ENCODE measurements at places on chromosomes 1 and 21. TPM values are rescaled to one million over a fixed set of nuclear protein-coding genes. Genes with fewer than 3 reads are reported as not detected.

The OR2T6 gene
- total RNA-seq, result not detected

The FRRS1 gene
- 30.7 TPM for total RNA-seq

The TNFSF18 gene
- total RNA-seq, result 2.0 TPM

The KRTAP26-1 gene
- not detected for total RNA-seq

The TRIM62 gene
- total RNA-seq, result 3.9 TPM

The SELP gene
- 5.3 TPM for total RNA-seq

The LCE3E gene
- 4.3 TPM for total RNA-seq

The SAMD11 gene
- total RNA-seq, result 0.52 TPM

The RNF19B gene
- total RNA-seq, result 45.3 TPM

The CYP4A11 gene
- not detected for total RNA-seq

The HES3 gene
- total RNA-seq, result not detected

The CTTNBP2NL gene
- total RNA-seq, result 35.1 TPM

The OR2T10 gene
- not detected for total RNA-seq

The INAVA gene
- 54.8 TPM for total RNA-seq

The PRAMEF8 gene
- not detected for total RNA-seq

The DONSON gene
- 8.2 TPM for total RNA-seq

The DPT gene
- 0.56 TPM for total RNA-seq

The GPR37L1 gene
- 0.12 TPM for total RNA-seq

The S100A7 gene
- total RNA-seq, result 5,647 TPM

The CRYBG2 gene
- total RNA-seq, result 111 TPM

The CCDC17 gene
- total RNA-seq, result 2.5 TPM

The INKA2 gene
- 2.7 TPM for total RNA-seq

The OR2L3 gene
- not detected for total RNA-seq

The ELAPOR1 gene
- 1.9 TPM for total RNA-seq

The OR2G6 gene
- not detected for total RNA-seq

The AADACL3 gene
- total RNA-seq, result not detected

The CFAP141 gene
- total RNA-seq, result not detected

The FCMR gene
- 2.9 TPM for total RNA-seq

The HSPG2 gene
- 91.0 TPM for total RNA-seq

The LORICRIN gene
- total RNA-seq, result not detected

The RAVER2 gene
- total RNA-seq, result 6.1 TPM

The NMNAT2 gene
- total RNA-seq, result 0.04 TPM

The RCC2 gene
- 73.5 TPM for total RNA-seq

The CNKSR1 gene
- total RNA-seq, result 19.7 TPM

The SMPDL3B gene
- 1.8 TPM for total RNA-seq

The ARHGAP29 gene
- 2.4 TPM for total RNA-seq

The OR6P1 gene
- total RNA-seq, result not detected

The FCER1A gene
- 0.16 TPM for total RNA-seq

The KLHL12 gene
- 21.5 TPM for total RNA-seq

The WNT3A gene
- 0.44 TPM for total RNA-seq

The PTGFRN gene
- total RNA-seq, result 55.1 TPM

The PRR9 gene
- not detected for total RNA-seq

The NUDT4B gene
- total RNA-seq, result not detected

The LRRC53 gene
- not detected for total RNA-seq

The COL8A2 gene
- 2.7 TPM for total RNA-seq

The CLCA4 gene
- 230 TPM for total RNA-seq
